ENCODE measurements at places on chromosomes 13 and 19. TPM values are rescaled to one million over a fixed set of nuclear protein-coding genes. Genes with fewer than 3 reads are reported as not detected.
A peak's percentile ranks its signal among the peaks of the same experiment; 100 is the strongest.

The RASIP1 gene
- total RNA-seq: 6.2 TPM

The ERICH4 gene
- not detected for total RNA-seq

DNA sequence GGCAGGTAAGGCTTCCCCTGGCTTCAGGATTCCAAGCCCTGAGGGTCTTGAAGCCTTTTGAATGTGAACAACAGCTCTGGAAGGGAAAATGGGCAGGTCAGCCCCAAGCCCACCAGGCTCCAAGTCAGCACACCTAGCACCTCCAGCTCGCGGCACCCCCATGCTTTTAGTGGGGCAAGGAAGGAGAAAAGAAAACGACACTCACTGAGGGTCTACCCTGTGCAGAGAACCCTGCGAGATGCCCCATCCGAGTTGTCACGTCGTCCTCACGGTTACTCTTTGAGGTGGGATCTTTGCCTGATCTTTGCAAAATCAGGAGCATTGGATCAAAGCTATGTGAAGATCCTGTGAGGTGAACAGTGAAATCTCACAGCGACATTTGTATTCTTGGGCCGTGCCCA is 5.7 kb upstream of the F10 start:
- no peak for DNase-seq

DNA sequence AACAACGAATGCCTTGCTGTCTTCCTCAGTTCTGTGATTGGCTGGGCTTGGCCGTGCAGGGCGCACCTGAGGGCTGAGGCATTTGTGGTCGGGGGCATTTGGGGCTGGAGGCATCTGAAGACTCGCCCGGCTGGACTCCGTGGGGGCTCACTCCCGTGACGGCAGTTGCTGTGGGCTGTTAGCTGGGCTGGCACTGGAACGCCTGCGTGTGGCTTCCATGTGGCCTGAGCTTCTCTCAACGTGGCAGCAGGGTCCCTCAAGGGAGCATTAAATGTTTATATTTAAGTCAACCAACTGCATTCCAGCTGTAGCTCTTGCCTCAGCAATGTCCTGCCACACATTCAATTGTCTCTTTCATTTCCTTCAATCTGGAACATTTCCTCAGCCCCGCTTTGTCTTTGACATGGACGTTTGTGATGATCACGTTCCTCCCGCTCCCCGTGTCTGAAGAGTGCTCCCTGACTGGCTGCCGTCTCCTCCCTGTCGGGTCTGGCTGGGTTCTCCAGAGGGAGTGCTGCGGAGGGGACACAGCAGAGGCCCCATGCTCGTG is 21.0 kb downstream of the CCDC8 start:
- DNase-seq: no peak

- DNase-seq: no peak
These were observed 33.3 kb upstream of the MICU2 start for GRCh38 chr13:21637296-21637695.

GRCh38 chr19:32422435-32422834 is 16.9 kb downstream of the DPY19L3 start:
- no peak for DNase-seq

- DNase-seq: peak; percentile 54
These were observed 9.3 kb downstream of the PLEKHA4 start for GRCh38 chr19:48858984-48859710.

Data from glutamatergic neuron (in vitro differentiated cells).